ENCODE measurements at places on chromosomes 6 and 20.
A peak's percentile ranks its signal among the peaks of the same experiment; 100 is the strongest.

- no peak for DNase-seq
Measured at GRCh38 chr6:43825187-43826115, 55.4 kb downstream of the VEGFA start.

DNA sequence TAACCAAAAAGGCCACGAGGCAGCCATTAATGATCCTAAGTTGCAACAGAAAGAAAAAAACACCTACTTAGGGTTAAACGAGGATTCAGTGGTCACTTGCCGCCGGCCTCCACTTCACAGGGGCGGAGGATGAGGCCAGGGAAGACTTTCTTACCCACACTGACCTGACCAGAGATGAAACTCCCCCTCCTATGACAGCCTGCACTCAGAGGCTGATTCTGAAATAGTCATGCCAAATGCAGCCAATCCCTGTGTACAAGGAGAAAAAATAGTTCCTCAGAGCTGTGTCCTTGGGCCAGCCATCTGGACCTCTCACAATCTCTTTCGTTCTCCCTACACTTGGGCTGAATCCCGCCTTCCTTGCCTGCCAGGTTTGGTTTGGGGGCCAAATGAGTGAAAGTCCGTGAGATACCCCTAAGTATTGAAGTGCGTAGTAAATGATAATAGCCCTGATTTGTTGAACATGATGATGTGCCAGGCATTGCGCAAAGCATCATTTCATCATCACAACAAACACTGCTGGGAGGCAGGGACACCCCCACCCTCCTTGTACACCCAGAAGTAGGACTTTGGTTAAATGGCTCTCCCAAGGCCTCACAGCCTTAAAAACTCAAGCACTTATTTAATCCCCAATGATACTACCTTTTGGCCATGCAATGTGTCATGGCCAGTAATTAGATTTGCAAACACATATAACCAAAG, 3.2 kb upstream of the IRF4 start:
- DNase-seq = no peak

GRCh38 chr6:16669227-16669626, 92.0 kb downstream of the ATXN1 start:
- no peak for DNase-seq

DNA sequence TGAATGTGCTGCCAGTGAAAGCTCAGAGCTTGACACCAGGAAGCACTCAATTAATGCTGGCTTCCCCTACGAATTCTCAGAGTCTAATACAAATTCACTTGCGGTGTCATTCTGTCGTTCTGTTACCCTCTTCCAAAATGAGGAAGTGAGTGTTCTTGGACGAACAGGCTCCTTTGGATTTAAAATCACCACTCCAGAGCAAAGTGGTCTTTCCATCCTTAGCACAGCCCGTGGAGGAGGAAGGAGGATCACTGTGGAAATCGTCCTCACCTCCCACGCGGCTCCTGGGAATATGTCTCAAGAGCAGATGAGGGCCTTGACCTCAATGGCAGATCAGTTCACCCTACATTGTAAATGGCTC, 41.7 kb downstream of the RIOK1 start:
- DNase-seq = no peak

DNA sequence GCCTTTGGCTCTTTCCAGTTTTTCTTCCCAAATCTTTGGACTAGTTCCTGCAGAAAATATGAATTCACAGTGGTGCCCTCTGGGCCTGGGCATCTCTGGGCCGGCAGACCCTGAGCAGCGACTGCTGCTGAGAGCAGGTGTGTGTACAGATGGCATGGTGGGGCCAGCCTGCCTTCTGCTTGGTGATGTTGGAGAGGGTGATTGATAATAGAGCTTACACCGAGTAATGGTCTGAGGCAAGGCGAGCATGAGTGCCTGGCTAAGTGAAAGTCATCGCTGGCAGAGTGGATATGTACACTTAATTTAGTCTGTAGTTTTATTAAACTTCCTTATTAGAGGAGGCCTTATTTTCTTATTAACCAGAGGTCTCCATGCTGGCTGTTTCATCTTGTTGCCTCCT, 156.9 kb downstream of the CDKAL1 start:
- peak; percentile 78 for DNase-seq

DNA sequence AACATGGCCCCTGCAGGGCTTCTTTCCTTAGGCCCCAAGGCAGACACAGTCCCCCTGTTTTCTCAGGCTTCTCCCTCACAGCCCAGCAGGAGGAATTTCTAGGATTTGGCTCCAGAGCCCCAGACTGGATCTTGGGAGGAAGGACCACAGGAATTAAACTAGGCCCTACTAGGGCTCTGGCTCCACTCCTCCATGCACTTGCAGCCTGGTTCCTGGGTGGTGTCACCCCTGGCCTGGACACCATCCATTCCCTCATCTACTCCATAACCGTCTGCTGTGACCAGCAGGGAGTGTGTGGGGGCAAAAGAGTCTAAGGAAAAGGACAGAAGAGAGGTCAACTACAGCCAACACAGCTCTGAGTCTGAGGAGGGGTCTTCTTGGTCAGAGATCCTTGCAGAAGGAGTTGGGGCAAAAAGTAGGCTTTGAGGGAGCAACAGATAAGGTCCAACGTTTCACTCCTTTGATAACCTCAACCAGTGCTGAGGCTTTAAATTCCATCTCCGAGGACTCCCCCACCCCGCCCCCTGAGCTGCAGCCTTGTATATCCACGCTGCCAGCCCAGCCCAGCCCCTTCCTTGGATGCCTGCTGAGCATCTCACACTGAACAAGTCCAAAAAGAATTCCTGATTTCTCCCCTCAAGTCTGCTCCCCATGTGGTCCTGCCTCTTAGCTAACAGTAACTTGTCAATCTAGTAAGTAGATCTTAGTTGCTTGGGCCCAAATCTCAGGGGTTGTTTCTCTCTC, 27.9 kb upstream of the SPDEF start:
- DNase-seq = no peak

DNA sequence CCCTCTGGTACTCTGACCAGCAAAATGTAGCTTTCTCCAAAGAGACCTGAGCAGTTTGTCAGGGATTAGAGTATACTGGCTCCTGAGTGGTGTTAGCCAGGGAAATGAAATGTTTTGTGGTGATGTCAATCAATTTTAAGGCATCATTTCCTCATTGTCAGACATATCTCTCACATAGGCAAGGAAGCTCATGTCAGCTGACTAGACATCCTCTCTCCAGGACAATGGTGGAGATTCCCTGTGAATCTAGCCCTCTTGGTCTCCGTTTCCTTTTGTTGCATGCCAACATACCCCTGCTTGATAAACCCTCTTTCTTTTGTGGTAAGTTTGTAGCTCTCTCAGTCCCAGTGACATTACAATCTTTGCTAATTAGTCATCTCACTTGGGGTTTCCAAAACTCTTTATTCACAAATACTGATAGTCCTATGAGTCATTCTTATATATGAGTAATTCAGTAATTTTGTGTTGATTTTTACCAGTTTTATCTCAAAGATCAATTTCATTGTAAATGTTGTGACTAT, 135.6 kb upstream of the PTPRK start:
- no peak for DNase-seq

DNA sequence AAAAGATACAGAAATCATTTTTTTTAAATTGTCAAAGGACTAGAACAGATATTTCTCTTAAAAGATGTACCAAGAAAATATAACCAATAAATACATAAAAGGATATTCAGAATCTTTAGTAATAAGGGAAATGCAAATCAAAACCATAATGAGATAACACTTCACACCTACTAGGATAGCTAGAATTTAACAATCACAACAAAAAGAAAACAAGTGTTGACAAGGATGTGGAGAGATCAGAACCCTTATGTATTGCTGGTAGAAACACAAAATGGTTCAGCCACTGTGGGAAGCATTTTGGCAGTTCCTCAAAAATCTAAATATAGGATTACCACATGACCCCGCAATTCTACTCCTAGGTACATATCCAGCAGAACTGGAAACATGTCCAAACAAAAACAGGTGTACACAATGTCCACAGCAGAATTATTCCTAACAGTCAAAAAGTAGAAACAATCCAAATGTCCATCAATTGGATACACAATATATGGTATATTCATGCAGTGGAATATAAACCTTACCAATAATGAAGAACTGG, 211.0 kb downstream of the LRFN2 start:
- DNase-seq = peak; percentile 50

DNA sequence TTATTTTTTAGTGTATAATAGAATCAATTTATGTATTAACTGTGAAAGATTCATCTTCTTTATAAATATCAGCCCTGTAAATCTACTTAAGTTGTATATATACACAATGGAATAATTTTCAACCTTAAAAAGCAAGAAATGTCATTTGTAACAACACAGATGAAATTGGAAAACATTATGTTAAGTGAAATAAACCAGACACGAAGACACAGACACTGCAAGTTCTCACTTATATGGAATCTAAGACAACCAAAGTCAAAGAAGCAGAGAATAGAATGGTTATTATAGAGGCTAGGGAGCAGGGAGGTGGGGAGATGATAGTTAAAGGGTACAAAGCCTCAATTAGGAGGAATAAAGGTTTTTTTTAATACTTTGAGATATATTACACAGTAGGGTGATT, 1404.4 kb downstream of the HACE1 start:
- no peak for DNase-seq

- DNase-seq = no peak
Measured at GRCh38 chr20:4569092-4569491, 152.6 kb upstream of the PRND start.

DNA sequence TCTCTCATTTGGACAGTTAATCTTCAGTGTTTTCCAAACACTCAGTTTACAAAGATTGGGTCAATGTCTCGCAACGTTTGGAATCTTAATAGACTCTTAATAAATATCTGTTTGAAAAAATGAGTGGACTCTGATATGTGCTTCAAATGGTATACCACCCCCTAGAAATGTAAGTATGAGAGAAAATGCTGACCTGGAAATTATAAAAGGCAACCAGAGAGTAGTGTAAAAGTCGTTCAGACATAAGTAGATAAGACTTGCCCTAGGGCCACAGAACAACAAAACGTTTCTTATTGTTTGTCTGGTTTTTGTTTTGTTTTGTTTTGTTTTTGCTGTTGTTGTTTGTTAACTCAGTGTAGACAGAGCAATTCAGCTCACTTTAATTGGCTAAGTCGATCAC, 97.4 kb upstream of the SPTLC3 start:
- no peak for DNase-seq

DNA sequence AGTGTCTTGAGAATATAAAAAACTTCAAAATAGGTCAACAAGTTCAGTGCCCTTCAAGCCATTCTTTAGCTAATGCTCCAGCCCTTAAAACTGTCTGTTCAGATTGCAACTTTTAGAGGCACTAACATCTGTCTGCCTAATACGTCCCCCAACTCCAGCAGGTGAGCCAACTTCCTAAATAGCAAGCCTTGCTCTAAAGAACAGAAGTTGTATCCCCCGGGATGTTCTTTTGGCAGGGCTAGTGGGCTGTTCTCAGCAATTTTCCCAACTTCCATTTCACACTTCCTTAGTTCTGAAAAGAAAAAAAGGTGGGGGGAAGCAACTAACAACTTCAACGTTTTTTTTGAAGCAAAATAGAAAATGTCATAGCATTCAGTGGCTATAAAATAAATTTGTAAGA, 290.0 kb upstream of the PTCHD4 start:
- no peak for DNase-seq

DNA sequence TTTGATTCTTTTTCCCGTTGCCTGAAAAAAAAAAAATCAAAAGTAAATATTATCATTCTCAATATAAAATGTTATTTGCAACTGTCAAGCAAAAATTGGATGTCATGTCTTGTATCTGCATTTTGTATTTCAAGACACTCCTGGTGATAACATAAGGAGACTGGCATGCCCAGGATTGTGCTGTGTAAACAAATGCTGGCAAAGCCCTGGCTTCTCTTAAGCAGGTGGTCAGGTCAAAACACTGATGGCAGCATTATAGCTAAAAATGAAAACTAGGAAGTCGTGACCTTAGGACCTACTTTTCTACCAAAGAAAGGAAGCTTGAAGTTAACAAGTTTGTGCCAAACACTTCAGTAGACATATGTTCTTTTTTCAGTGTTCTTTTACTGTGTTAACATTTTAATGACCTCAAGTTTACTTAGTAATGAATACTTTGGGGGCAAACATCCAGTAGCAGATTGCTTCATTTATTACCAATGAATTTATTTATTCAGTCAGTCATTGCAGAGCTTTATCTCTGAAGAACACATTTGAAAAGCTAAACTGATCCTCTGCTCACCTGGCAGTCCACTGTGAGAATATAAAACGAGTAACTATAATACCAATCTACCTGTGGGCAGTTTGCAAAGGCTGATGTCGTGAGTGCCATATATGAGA, 243.1 kb upstream of the FLRT3 start:
- DNase-seq = peak; percentile 79

- DNase-seq = no peak
Measured at GRCh38 chr6:118574051-118574865, 26.2 kb downstream of the PLN start.
